Activated CD4-positive, CD25-positive, alpha-beta regulatory T cell (primary cell): ENCODE measurements at places on chromosomes 6 and 20.
A peak's percentile ranks its signal among the peaks of the same experiment; 100 is the strongest.

DNA sequence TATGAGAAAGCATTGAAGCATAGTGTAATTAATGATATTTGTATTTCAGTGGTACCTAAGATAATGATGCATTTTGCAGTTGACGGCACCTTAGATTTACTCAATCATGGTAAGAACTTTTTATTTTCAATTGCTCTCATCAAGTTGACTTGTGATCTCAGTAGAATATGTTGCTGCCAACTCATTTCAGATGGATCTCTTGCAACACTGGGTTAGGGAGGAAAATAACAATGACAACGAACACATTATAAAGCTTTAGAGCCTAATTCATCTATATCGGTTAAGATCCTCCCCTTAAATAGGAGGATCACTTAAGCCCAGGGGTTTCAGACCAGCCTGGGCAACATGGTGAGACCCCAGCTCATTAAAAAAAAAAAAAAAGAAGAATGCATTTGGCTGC, 18.0 kb upstream of the TBC1D22B start:
- no peak for DNase-seq

GRCh38 chr6:140850438-140850837, 1282.3 kb upstream of the GJE1 start:
- no peak for DNase-seq

- no peak for DNase-seq
Measured at GRCh38 chr6:166259296-166259977, 48.8 kb downstream of the PRR18 start.

DNA sequence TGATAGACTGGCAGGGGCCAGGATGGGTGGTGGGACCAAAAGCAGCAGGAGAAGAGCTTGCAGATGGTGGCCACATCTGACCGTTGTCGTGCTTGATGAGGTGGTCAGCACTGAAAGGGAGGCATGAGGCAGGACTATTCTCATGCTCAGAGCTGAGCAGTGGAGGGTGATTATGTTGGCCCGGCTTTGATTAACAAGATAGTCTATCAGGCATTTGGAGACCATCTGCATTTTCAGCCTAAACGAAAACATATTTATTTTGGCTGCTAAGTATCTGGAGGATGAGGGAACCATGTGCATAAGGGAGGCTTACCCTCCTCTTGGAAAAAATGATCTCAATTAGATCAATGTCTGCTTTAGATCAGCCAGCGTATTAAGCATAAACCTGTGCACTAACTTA, 141.6 kb upstream of the KCNK16 start:
- DNase-seq: no peak

DNA sequence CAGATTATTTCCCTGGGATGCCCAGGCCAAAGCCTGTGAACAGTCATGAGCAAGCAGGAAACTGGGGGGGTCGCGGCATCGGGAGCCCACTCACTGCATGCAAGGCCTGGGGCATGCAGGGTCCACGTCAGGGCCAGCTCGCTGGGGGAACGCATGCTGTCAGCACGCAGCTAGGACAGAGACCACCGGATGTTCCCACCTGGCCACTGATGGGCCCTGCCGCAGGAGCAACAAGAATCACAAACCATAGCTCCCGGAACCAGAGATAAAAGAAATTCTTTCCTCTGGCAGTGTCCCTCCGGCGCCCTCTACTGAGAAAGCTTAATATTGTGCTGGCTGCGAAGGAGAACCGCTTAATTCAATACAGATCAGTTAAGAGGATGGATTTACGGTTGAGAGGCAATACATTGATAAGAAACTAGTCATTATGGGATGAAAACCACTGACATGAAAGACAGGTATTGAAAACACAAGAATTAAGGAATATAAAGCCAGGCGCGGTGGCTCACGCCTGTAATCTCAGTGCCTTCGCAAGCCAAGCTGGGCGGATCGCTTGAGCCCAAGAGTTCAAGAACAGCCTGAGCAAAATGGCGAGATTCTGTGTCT, 32.6 kb downstream of the C6orf15 start:
- DNase-seq: peak; percentile 37

DNA sequence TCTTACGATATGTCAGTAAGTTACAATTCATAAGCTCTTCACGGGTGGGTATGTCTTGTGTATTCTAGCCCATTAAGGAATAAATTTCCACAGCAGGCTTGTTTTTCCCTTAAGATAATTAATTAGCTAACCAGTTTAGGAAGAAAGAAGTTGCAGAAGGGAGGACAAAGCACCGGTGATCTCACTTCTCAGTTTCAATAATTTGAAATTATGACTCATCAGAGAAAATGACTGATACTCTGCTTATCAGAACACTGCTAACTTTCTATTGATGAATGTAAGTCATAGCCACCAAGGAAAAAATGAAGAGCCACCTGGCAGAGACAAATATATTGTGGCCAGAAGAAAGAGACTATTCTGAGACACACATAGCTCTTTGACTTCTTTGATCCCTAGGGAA, 35.0 kb upstream of the ENTPD6 start:
- no peak for DNase-seq

- DNase-seq: no peak
Measured at GRCh38 chr20:48422242-48422960, 405.4 kb downstream of the PREX1 start.

DNA sequence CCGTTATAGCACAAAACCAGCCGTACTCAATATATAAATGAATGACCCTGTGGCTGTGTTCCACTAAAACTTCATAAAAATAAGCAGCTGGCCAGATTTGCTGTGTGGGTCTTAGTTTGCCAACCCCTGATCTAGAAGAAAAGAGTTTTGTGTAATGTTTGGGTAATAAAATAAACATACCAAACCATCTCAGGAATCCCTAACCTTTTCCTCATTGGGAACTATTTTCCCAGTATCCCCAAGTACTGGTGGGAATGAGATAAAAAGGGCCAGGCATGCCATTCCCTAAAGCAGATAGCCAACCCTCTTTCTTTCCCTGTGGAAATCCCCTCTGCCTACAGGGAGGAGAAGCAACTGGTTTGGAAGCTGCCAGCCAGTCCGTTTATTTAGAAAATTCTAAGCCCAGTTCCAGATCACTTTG, 169.1 kb upstream of the AKAP12 start:
- DNase-seq: no peak

- peak; percentile 94 for DNase-seq
Measured at GRCh38 chr6:24721461-24722215, 2.7 kb upstream of the C6orf62 start.

DNA sequence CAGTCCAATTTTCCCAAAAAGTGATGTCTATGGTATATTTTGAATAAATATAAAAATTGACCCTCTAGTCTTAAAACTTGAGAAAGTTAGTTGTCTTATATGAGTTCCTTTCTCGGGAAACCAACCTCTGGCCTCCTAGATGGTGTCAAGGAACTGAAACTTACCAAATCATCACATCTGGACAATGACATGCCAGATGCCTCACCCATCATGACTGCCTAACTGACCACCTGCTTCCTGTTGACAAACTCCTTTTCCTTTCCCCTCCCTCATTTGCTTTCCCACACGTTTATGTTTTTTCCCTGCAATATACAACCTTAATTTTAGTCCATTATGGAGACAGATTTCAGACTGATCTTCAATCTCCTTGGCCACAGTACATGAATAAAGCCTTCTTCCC, 731.0 kb downstream of the EPHA7 start:
- no peak for DNase-seq

GRCh38 chr6:113350461-113350860, 506.7 kb upstream of the MARCKS start:
- no peak for DNase-seq

DNA sequence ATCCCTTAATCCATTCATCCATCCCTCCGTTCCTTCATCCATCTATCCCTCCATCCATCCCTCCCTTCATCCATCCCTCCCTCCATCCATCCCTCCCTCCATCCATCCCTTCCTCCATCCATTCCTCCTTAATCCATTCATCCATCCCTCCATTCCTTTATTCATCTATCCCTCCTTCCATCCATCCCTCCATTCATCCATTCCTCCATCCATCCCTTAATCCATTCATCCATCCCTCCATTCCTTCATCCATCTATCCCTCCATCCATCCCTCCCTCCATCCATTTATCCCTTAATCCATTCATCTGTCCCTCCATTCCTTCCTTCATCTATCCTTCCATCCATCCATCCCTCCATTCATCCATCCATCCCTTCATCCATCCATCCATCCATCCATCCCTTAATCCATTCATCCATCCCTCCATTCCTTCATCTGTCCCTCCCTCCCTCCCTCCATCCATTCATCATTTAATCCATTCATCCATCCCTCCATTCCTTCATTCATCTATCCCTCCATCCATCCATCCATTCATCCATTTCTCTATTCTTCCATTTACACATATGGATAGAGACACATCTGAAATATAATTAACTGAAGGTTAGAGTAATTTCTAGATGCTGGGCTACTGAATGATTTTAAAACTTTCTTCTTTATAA, 100.9 kb downstream of the TSHZ2 start:
- DNase-seq: no peak

GRCh38 chr6:105398859-105399258, 4.0 kb downstream of the PREP start:
- DNase-seq: no peak

DNA sequence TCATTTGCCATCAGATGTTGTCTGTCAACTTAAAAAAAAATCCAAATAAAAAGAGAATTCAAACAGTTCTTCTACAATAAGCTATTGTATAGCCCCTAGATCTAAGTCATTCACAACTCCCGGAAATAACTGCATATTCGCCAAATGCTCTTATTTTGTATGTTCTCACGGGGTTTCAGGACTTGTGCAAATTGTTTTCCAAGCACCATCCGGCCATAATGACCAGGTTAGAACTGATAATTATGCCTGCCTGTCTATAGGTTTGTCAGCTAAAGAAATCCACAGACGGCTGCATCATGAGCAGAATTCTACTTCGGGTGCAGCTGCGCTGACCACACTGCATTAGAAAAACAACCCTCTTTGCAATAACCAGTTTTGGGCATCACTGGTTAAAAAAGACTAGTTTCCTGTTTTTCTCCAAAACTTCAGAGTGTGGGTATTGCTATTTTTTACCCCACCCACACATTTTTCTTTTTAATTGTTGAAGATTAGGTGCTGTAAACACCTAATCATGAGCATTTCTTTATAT, 87.7 kb downstream of the HIVEP2 start:
- no peak for DNase-seq

DNA sequence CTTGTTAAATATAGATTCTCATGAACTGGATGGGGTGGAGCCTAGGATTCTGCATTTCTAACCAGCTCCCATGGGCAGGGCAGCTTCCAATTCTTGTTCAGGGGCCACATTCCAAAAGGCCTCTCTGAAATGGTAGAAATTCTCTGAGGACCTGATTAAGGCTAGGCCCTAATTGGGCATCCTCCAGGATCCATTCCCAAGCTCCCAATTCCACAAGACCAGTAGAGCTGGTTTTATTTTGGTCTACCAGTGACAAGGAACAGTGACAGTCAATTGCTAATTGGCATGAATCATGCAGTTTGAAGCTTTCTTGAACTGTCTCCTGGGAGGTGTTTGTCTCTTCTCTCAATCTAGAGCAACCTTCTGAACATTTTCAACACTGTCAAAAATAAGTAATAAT, 3.0 kb downstream of the THBD start:
- no peak for DNase-seq

DNA sequence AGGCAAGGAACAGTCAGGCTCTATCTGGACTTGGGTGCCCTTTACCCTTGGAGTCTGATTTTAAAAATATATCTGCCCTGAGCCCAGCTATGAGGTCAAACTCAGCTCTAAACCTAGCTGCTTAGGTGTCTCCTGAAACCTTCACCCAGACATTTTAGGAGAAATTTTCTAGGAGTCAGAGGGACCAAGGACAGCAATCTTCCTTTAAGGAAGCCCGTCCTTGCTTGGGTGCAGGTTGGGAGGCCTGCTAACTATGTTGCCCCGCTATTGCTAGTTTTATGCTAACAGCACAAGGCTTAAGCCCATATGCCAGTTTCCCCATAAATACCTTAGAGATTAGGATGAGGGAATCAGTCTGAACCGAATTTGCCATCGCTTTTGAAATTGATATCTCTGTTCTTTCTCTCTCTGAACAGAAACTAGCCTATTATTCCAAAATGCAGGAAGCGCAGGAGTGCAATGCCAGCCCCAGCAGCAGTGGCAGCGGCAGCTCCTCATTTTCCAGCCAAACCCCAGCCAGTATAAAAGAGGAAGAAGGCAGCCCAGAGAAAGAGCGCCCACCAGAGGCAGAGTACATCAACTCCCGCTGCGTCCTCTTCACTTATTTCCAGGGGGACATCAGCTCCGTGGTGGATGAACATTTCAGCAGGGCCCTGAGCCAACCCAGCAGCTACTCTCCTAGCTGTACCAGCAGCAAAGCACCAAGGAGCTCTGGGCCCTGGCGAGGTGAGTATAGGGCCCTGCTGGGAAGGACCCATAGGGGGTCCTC, 2.6 kb downstream of the VGLL2 start:
- DNase-seq: no peak

DNA sequence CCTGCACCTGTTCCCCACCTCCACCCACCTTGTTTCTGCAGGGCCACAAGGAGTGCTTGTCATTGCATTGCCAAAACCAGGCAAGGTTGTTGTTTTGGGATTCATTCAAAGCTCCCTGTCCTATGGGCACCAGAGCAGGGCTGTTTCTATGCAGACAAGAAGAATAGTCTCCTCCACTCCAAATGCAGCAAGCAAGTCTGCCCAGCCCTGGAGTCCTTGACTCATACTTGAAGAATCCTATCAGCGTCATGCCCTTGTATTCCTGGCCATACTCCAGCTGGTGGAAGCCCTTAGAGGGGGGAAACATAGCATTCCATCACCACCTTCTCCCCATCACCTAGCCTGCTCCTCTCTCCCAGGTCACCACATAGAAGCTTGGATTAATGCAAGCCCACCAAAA, 145.3 kb upstream of the ECI2 start:
- no peak for DNase-seq

DNA sequence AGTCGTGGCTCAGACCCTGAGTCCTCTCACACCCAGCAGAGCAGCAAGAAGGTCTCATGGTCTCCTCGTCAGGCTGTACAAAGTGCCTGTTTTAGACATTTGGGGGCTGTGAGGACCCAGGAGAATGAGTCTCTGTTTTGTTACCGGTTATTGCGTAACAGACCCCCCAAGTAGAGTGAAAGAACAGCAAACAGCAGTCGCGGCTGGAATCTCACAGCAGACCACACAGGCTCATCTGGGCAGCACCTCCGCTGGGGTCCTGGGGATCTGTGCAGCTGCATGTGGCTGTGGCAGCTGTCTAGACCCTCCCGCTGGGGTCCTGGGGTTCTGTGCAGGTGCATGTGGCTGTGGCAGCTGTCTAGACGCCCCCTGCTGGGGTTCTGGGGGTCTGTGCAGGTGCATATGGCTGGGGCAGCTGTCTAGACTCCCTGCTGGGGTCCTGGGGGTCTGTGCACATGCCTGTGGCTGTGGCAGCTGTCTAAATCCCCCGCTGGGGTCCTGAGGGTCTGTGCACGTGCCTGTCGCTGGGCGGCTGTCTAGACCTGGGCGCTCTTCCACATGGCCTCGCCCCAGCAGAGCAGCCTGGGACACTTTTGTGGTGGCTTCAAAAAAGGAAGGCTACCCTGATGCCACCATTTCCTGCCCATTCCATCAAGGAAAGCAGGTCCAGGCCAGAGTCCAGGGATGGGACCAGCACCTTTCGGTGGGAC, 24.7 kb downstream of the ENTPD6 start:
- no peak for DNase-seq

DNA sequence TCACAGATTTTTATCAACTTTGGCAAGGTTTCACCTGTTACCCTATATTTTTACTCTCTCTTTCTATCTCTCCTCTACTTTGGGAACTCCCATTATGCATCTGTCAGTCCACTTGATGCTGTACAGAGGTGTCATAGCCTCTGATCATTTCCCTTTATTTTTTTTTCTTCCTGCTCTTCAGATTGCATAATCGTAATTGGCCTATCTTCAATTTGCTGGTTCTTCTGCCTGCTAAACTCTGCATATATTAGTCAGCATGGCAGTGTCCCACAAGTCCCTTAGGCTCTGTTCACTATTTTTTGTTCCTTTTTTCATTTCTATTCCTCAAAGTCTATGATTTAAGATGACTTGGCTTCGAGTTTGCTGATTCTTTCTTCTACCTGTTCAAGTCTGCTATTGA, 44.7 kb upstream of the MICB start:
- no peak for DNase-seq
